ENCODE measurements at places on chromosomes 6 and 20. TPM values are rescaled to one million over a fixed set of nuclear protein-coding genes. Genes with fewer than 3 reads are reported as not detected.

DNA sequence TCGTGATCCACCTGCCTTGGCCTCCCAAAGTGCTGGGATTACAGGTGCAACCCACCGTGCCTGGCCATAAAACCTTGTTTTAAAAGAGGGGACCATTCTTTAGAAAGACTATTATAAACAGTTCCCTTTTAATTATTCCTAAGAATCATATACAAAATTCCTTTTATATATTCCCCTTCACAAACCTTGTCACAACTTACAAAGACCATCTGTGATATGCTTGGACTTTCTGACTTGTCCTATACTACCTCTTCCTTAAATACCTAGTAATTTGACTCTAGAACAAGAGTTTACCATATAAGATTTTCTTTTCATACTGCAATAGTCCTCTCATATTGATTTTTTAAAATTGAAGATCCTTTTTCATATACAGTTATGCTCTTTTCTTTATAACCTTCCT, 135.8 kb upstream of the PRSS16 start:
- no peak for DNase-seq

Gene NOX3
- total RNA-seq, result not detected

Gene GSTA3
- not detected for total RNA-seq

Gene EBF4
- total RNA-seq, result 1.0 TPM

DNA sequence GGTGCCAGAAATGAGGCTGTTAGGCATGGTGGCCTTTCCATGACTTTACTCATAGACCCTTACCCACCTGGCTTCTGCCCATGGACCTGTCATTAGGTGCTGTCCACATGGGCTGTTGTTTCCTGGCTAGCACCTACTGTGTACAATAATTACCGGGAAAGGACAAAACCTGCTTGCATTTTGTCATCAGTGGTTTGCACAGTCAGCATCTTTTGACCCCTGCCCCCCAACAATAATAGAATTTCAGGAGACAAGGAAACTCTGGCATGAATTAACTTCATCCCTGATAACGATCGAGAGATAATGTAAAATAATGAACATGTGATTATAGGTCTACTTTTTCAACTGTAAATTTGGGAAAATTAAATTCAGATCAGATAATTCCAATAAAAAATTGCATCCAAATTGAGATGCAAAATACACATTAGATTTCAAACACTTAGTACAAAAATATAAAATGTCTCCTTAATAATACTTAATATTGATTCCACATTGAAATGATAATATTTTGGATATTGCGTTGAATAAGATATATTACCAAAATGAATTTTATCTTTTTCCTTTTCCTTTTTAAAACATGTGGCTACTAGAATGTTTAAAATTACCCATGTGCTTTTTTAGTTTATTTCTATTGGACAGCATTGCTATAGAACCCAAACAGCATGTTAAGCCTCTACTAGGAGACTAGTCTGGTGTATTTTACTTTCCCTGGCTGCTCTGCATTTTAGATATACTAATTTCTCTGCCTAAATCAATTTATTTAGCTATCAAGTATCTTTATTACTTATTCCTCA, 12.4 kb downstream of the ANKRD66 start:
- no peak for DNase-seq

All from dermis blood vessel endothelial cell (primary cell).